ENCODE measurements at places on chromosomes 11 and 22. TPM values are rescaled to one million over a fixed set of nuclear protein-coding genes. Genes with fewer than 3 reads are reported as not detected.

Gene UBQLNL
- under 0.01 TPM for total RNA-seq

Gene MRPL21
- 65.0 TPM for total RNA-seq

Gene OR2AT4
- total RNA-seq: not detected

Gene LDHA
- 1,075 TPM for total RNA-seq

Gene RASL10A
- total RNA-seq: not detected

Gene MUC5AC
- under 0.01 TPM for total RNA-seq

Gene UBQLN3
- total RNA-seq: 0.13 TPM

Gene SELENOO
- total RNA-seq: 20.8 TPM

Gene RAB38
- 192 TPM for total RNA-seq

Gene DRICH1
- not detected for total RNA-seq

Gene GRM5
- total RNA-seq: under 0.01 TPM

Gene OR2AG2
- under 0.01 TPM for total RNA-seq

Gene GGTLC2
- not detected for total RNA-seq

Gene KCTD17
- 7.4 TPM for total RNA-seq

Gene CD3G
- not detected for total RNA-seq

Gene GGT5
- total RNA-seq: not detected

Gene EFEMP2
- 2.9 TPM for total RNA-seq

Gene GLYAT
- not detected for total RNA-seq

Gene NLRP14
- 0.13 TPM for total RNA-seq

Gene KRTAP5-11
- total RNA-seq: not detected

Gene SUSD2
- under 0.01 TPM for total RNA-seq

Gene MFRP
- not detected for total RNA-seq

Gene OVCH2
- under 0.01 TPM for total RNA-seq

Gene NXPE4
- total RNA-seq: not detected

Gene GRAMD1B
- total RNA-seq: 1.4 TPM

Gene BATF2
- under 0.01 TPM for total RNA-seq

Gene ANGPTL5
- total RNA-seq: not detected

Gene ROBO4
- under 0.01 TPM for total RNA-seq

Gene ALX4
- total RNA-seq: not detected

Gene TEX12
- total RNA-seq: not detected

Gene NRIP3
- total RNA-seq: 2.2 TPM

Gene OR6A2
- under 0.01 TPM for total RNA-seq

Gene DUSP8
- total RNA-seq: 0.26 TPM

Gene CCDC87
- under 0.01 TPM for total RNA-seq
